ENCODE measurements at places on chromosomes 7 and 10. TPM values are rescaled to one million over a fixed set of nuclear protein-coding genes. Genes with fewer than 3 reads are reported as not detected.

SORBS1 gene
- total RNA-seq, result 0.69 TPM

BTAF1 gene
- total RNA-seq, result 59.4 TPM

CHRM2 gene
- total RNA-seq, result not detected

LIPN gene
- total RNA-seq, result not detected

GPR146 gene
- 4.7 TPM for total RNA-seq

C7orf57 gene
- total RNA-seq, result 0.46 TPM

BMPER gene
- total RNA-seq, result not detected

PLEKHS1 gene
- 0.09 TPM for total RNA-seq

TBXAS1 gene
- total RNA-seq, result 3.6 TPM

GRM3 gene
- not detected for total RNA-seq

GRCh38 chr7:67616517-67616916, 619.9 kb downstream of the TYW1 start:
- DNase-seq, result no peak

GRCh38 chr10:35369049-35369611, 32.8 kb downstream of the CCNY start:
- no peak for DNase-seq

- DNase-seq, result no peak
Measured at GRCh38 chr7:95595746-95596197, 544 bp downstream of the PDK4 start.

- no peak for DNase-seq
Measured at GRCh38 chr10:109030581-109031210, 892.6 kb downstream of the XPNPEP1 start.

- DNase-seq, result no peak
Measured at GRCh38 chr7:54992871-54993475, 25.8 kb upstream of the EGFR start.

GRCh38 chr7:14685167-14685566, 217.4 kb downstream of the DGKB start:
- no peak for DNase-seq

DNA sequence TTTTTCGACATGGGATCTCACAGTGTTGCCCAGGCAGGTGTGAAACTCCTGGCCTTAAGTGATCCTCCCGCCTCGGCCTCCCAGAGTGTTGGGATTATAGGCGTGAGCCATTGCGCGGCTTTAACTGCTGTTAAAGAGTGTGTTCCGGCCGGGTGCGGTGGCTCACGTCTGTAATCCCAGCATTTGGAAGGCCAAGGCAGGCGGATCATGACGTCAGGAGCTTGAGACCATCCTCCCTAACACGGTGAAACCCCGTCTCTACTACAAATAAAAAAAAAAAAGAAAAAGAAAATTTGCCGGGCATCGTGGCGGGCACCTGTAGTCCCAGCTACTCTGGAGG, 1.1 kb downstream of the RABGEF1 start:
- no peak for DNase-seq

DNA sequence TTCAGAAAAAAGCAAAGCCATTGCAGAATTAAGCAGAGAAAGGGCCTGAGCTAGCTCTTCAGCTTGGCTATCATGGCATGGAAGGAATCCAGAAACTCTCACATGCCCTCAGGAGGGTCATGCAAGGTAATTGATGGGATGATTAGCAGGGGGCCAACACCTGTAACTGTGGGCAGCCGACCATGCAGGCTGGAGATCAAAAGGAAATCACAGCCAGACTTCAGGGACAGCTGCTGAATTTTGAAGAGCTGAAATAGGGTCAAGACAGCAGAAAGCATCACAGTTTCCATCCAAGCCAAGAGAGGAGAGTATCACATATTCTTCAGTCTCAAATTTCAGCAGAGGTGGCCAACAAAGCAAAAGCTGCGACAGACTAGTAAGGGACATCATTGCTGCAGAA, 239.6 kb upstream of the STEAP1 start:
- DNase-seq, result no peak

GRCh38 chr10:10919976-10920375, 97.7 kb upstream of the CELF2 start:
- DNase-seq, result no peak

- peak; percentile 92 for DNase-seq
Measured at GRCh38 chr10:110918269-110918642, 724 bp downstream of the BBIP1 start.

DNA sequence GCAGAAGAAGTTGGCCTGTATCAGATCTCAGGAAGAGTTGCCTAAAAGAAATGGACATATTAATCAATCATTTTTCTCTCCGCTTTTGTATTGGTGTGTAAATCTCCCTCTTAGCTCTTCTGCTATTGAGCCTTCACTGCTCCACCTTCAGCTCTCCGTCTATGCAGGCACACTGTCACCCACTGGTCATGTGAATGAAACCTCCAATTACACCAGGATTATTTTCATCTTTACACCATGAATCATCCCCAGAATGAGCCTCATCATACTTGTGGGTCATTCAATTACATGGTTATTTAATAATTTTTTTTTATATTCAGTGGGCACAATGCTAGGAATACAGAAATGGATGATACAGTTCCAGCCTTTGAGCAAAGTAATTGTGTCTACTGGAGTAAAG, 92.6 kb downstream of the LRRC4 start:
- no peak for DNase-seq

DNA sequence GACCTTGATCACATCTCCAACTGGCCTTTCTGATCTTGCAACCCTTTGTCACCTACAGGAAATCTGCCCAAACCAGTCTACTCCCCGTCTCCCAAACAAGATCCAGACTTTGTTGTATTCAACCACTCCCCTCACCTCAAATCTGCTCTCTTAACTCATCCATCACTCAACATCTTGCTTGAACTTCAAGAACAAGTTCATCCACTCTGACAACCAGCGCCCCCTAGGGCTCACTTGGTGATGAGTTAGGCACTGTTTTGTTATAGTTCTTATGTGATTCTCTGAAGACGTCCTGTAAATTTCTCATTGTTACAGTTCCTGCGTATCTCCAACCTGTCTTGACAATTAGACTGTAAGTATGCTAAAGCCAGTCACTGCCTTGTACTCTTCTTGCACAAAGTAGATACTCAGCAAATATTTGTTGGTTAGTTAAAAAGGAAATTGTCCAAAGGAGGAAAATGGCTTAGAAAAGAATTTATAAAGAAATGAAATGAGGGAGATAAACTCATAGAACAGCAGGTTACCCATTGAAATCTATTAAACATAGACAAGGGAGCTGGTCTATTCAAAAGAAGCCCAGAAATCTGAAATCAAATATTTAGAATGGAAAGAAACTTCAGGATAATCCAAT, 5.3 kb downstream of the FRMD4A start:
- DNase-seq, result peak; percentile 83

GRCh38 chr10:103942866-103943265, 24.1 kb upstream of the SLK start:
- no peak for DNase-seq

- DNase-seq, result no peak
Measured at GRCh38 chr7:50153148-50153547, 60.1 kb upstream of the ZPBP start.

DNA sequence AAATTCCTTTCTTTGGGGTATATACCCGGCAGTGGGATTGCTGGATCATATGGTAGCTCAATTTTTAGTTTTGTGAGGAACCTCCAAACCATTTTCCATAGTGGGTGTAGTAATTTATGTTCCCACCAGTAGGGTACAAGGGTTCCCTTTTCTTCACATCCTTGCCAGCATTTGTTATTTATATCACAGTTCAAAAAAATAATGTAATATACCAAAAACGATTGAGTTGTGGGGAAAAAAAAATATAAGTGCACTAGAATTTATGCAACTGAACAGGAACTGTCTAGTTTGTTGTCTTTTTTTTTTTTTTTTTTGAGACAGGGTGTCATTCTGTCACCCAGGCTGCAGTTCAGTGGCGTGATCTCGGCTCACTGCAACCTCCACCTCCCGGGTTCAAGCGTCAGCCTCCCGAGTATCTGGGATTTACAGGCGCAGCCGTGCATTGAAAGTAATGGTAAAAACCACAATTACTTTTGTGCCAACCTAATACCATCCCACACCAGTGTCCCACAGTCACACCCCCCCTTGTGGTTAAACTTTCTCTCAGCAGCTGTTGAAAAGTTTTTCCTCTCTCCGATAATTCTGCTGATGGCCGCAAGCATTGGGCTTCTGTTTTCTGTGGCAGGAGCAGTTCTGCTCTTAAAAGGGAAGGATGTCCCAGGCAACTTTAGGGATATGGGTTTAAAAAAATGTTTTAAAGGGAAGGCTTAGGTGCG, 6.8 kb upstream of the LAT2 start:
- DNase-seq, result no peak

DNA sequence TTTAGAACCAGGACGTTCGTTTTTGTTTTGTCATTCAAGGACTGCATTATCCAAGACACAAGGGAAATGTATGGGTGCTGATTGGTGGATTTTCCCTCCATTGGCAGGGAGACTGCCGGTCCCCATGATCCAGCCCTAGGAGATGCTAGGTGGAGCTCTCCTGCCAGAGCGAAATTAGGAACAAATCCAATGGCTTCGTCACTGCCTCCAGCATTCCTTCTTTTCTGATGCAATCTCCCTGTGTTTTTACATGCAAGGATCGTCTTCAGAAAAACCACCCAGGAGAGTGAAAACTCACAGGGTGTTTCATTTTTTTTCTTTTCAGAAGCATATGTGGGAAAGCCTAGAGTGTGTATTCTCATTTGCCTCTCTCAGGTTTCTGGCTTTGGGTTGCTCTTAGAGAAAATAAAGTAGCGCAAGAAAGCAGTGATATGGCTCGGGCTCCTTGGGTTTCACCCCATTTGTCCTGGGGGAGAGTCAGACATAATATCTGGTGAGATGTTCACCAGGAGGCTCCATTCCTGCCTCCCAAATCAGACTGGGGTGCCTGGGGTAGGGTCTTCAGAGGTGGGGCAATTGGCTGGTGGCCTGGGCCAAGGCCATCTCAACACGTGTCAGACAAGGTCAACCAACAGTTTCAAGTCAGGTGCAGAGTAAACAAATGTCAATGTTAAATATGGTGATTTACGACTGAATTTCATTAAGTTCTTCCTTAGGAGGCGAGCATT, 450.9 kb upstream of the MKI67 start:
- DNase-seq, result no peak

DNA sequence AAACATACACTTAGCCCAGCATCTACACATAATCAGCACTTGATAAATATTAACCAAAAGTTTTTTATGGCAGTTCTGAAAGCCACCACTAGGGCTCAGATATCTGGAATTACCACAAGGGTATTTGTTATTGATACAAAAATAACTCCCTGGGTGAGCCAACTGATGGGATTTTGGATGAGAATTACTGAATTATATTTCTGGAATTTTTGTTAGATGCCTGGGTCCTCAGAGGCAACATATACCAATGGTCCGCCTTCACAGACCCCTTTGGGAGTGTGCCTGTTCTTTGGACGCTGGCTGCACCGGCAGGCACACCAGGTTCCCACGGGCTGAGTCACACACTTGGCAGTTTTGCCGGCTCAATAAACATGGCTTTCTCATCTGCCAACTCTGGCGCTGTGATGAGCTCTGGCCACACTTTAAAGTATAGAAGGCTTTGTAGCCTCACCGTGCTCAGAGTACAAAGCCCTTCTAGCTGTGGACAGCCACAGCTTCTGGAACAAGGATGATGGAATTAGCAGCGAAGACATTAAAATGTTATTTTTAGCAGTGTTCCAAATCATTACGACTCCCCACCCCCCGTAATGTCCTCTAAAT, 24.5 kb upstream of the EEPD1 start:
- no peak for DNase-seq

- DNase-seq, result no peak
Measured at GRCh38 chr7:129950933-129951225, 1.9 kb downstream of the UBE2H start.

All from activated CD4-positive, alpha-beta T cell treated with anti-CD3 and anti-CD28 coated beads for 36 hours (primary cell).